ENCODE measurements at places on chromosomes 5 and 9. TPM values are rescaled to one million over a fixed set of nuclear protein-coding genes. Genes with fewer than 3 reads are reported as not detected.

The PCA3 gene
- not detected for total RNA-seq

DNA sequence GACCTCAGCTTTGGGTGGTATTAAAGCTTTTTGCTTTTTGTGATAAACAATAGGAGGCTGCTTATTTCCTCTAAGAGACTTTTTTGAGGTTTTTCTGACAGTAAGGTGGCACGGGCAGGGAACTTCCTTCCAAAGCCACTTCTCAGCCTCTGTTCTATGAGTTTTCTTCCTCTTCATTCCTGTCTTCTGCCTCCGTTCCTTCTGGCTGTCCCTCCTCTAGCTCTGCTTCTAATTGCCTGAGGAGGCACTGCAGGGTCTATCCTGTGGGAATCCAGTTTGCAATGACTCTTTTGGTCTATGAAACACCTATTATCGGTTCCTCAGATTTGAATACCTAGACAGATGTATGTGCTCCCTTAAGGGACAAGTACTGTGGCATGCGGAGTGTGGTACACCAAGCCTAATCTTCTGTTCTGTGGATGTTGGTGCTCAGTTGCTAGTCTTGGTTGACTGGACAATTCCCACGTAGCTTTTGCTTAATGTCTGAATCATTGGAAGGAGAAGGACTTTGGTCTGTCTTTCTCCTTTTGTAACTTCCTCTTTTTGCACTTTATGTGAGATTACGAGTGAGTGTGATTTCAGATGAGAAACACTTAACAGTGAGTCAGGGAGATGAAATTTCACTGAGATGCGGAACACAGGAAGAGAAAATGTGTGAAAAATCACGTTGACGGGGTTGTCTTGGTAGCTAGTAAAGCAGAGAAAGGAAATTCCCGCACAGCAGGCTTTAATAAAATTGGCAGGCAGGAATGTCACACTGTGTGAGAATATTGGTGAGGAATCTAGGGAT is 305.2 kb downstream of the EFNA5 start:
- no peak for DNase-seq

- DNase-seq: no peak
These were observed 305.4 kb upstream of the IRX4 start for GRCh38 chr5:2188137-2188536.

DNA sequence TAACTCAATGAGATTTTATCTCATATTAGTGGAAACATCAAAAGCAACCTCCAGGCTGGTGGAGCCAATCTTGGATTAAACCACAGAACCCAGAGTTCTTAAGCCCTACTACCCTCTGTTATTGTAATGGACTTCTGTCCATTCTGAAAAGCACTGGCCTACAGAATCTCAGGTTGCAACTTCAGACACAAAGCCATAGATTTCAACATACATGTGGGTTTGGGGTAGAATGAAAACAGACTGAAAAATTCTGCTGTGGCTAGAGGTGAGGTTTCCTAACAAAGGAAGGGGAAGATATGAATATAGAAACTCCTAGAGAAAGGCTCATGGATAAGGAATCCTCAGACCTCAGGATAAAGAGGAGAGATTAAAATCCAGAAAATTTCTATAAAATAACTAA is 569.8 kb upstream of the RIOK2 start:
- DNase-seq: no peak

DNA sequence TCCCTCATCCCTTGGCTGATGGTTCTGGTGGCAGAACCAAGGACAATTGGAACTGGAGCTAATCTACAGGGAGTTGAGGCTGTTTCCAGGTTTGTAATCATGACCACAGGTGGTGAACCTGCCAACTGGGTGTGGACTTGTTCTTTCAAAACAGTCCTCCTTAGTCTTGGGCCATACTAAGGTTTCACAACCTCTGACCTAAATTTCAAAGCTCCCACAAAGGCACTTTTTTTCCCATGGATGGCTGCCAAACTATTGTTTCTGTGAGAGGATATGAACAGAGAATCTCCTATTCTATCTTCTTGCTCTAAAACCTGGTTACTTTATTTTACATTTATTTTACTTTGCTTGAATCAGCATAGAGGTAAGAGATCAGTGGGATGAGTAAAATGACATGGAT is 106.5 kb upstream of the IZUMO3 start:
- no peak for DNase-seq

Data from ureter (tissue), 1 donor.